HCEC 1CT (cell line): ENCODE measurements at places on chromosomes 11 and 22.

GRCh38 chr11:5476186-5476819 is 12.2 kb upstream of the OR52D1 start:
- peak; percentile 48 for DNase-seq

- no peak for DNase-seq
Measured at GRCh38 chr11:42098075-42098474, 638.6 kb upstream of the LRRC4C start.

DNA sequence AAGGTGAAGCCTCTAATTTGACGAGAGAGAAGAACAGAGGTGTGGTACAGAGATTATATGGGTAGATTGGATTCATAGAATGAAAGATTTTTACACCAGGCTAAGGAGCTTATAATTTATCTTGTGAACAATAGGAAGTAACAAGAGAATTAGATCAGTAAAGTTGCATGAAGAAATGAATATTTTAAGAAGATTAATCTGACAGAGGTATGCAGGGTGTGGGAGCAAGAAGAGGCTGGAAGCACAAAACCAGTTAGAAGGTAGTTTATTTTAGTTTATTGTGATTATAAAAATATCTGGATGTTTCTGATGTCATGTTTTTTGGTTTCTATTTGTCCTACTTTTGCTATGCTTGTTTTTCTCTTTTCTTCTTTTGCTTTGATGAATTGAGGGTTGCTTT is 15.7 kb downstream of the SLC5A12 start:
- DNase-seq = no peak

- DNase-seq = no peak
Measured at GRCh38 chr11:30853439-30853838, 267.3 kb upstream of the MPPED2 start.

DNA sequence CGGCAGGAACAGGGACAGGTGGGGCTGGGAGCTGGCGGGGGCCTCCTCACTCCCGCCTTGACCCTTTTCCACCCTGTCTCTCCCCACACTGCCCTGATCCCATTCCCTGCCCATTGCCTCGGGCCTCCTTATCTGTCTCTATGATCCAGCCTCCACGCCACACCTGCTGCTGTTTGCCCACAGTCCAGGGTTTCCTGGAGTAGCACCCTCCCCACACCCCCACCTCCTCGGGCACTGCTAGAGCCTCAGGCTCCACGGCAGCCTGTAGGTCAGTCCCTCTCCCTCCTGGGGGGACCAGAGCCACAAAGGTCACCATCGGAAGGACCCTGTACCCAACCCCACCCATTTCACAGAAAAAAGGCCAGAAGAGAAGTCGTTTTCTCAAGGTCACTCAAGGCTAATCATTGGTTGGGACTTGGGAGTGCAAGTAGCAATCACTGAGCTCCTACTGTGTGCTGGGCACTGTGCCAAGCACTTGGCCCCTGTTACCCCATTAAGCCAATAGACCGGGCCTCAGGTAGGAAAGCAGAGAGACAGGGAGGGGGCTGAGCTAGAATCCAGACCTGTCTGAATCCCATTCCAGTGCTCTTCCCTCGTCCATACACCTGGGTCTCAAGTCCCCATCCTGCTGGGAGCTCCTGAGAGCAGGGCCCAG is 71.8 kb downstream of the PDE2A start:
- DNase-seq = no peak

- DNase-seq = no peak
Measured at GRCh38 chr22:29305836-29306174, 645 bp upstream of the GAS2L1 start.

- DNase-seq = no peak
Measured at GRCh38 chr11:2803186-2804091, 82.1 kb downstream of the CDKN1C start.

GRCh38 chr22:30444632-30445437 is 19.3 kb downstream of the MTFP1 start:
- DNase-seq = peak; percentile 49
